ENCODE measurements at places on chromosomes 12 and 14.
A peak's percentile ranks its signal among the peaks of the same experiment; 100 is the strongest.

DNA sequence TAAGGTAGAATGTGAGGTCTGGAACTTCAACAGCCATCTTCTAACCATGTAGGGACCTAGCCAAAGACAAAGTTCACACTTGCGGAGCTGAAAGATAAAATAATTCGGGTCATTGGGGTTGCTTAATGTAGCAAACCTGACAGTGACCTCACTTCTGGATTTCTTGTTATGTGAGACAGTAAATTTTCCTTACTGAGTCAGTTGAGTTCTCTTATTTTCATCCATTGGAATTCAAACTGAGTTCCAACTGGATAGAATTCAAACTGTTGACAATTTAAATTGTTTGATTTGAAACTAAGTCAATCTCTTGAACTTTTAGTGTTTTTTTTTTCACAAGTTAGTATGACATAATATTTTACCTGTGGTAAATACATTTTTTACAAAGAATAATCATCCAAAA is 406.5 kb downstream of the ADAMTS20 start:
- DNase-seq: no peak

GRCh38 chr14:94671870-94672444 is 59.8 kb downstream of the SERPINA3 start:
- no peak for DNase-seq

GRCh38 chr12:91931111-91931510 is 214.5 kb downstream of the BTG1 start:
- no peak for DNase-seq

DNA sequence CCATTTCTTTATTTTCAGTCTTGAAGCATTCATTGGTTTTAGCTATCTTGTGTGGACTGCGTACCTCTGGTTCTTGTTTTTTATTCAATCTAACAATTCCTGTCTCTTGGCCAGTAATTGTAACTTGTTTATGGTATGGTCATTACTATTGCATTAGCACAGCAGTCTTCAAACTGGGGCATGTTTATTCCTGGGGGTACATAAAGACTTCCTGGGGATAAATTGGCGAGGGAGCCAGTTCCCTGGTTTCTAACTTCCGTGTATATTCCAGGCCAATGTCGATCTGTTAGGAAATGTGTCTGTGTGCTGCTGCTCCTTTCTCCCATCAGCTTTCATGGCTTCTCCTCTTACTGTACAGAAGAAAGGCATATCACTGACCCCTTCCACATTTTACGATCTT is 13.7 kb upstream of the EVL start:
- no peak for DNase-seq

DNA sequence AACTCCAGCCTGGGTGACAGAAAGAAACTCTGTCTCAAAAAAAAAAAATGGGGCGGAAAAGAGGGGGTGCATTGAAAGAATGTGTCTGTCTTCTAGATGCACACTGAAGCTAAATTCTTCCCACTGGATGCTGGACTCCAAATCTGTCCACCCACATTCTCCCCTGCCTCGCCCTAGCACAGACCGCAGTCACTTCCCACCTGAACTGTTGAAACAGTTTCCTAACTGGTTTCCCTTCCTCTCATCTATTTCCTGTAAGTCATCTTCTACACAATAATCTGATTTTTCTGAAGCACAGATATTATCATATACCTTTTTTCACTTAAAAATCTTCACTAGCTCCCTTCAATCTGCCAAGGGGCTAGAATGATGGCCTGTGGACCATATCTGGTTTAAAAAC is 1.5 kb upstream of the HCAR1 start:
- no peak for DNase-seq

- DNase-seq: no peak
These were observed 58.6 kb downstream of the ANKRD9 start for GRCh38 chr14:102451064-102451352.

- DNase-seq: no peak
These were observed 168.0 kb downstream of the EGLN3 start for GRCh38 chr14:33782923-33783322.

- no peak for DNase-seq
These were observed 26.5 kb upstream of the PLXNC1 start for GRCh38 chr12:94121886-94122285.

- DNase-seq: no peak
These were observed 292.4 kb upstream of the TBX3 start for GRCh38 chr12:114976372-114976771.

GRCh38 chr12:49109641-49110463 is 795 bp downstream of the LMBR1L start:
- DNase-seq: peak; percentile 29

- no peak for DNase-seq
These were observed 78.8 kb downstream of the C12orf75 start for GRCh38 chr12:105409279-105409678.

- no peak for DNase-seq
These were observed 4.7 kb upstream of the KANSL2 start for GRCh38 chr12:48686615-48687334.

DNA sequence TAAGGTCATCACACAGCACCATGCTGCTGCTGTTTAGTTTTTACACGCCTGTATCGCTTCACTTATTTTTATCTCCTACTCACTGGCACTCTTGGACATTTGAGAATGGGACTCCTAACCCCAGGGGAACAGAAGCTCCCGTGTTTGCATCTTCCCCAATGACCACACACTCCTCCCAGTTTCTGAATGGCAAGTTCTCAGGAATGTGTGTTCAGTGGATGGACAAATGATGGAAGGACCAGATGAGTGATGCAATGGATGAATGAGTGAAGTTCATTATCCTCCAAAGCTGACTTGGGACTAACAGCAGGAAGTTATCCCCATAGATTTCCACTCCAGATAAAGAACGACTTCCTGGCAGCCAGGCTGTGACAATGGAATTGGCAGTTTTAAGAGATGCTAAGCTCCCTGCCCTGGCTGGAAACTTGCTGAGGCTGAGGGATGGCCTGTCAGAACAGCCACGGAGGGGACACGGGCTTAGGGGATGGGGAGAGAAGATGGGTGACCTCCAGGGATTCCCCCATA is 231.5 kb downstream of the SLC15A4 start:
- DNase-seq: no peak

GRCh38 chr14:101155575-101155974 is 252.1 kb upstream of the RTL1 start:
- no peak for DNase-seq

DNA sequence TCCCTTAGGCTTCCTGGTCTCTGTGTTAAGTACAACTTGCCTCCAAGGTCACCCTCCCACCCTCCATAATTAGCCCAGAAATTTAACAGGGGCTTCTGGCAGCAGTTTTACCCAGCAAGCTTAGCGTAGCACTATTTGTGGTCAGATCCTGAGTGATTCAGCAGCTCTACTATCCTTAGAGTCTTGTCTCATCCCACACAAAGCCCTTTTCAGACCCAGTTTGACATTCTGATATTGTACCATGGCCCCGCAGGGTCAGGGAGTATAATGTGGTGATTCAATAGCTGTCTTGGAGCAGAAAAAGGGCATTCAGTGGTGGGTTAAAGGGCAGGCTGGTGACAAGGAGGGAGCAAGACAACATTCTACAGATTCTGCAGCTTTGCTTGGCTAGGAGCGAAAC is 153.8 kb upstream of the DDHD1 start:
- no peak for DNase-seq

DNA sequence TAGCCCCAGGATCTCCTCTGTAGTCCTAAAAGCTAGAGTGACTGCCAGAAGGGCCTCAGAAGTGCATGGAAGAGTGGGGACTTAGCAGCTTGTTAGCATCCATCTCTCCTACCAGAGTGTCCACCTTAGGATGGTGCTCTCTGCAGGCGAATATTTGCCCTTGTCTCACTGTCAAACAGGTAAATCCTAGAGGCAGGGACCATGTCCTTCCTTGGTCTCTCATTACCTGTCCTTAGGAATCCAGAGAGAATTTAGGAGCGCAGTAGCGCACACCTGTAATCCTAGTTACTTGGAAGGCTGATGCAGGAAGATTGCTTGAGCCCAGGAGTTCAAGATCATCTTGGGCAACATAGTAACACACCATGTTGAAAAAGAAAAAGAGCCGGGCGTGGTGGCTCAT is 21.4 kb downstream of the AGAP2 start:
- no peak for DNase-seq

- no peak for DNase-seq
These were observed 17.8 kb upstream of the CD9 start for GRCh38 chr12:6182279-6182898.

DNA sequence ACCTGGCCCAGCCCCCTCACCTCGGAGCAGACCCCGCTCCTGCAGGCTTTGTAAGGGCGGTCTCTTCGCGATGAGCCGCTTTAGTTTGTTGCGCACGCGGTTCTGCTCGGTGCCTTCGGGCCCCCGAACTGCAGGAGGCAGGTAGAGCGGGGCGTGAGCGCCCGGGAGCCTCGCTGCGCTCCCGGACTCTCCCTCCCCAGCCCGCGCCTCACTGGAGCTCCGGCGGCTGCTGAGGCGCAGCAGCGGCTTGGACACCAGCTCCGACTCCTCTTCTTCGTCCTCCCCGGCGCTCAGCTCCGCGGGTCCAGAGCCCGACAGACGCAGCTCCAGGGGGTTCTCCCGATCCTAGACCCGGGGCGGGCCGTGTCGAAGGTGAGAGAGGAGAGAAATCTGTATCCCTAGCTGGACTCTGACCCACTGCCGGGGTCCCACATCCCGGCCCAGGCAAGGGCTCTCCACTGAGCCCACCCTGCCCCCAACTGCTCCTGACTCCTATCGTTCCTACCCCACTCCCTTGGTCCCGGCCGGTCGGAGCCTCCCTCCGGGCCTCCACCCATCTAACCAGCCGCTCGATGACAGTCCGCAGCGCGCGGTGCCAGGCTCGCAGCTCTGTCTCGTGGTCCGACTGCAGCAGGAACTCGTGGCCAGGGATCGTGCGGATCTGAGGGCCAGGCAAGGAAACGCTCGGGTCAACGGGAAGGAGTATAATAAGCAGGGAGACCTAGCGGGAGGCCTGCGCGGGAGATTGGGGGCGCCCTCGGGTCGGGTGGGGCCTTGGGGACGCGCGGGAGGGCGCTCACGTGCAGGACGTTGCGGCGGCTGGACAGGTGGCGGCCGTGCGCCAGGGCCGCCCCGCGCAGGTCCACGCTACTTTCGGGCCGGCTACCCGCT is 4.2 kb downstream of the ARHGAP9 start:
- no peak for DNase-seq

DNA sequence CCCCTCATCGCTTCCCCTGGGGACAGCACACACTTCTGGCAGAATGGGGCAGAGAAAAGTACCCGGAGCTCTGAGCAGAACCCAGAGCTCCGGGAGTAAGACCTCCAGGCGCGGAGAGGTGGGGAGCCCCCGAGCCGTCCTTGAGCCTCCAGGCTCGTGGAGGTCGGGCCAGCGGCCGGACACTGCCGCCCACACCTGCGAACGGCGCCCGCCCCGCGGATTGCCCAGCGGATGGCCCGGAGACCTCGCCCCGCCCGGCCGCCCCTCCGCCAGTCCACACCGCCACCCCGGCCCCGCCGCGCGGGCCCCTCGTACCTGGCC is 344 bp downstream of the SPTLC2 start:
- DNase-seq: no peak

DNA sequence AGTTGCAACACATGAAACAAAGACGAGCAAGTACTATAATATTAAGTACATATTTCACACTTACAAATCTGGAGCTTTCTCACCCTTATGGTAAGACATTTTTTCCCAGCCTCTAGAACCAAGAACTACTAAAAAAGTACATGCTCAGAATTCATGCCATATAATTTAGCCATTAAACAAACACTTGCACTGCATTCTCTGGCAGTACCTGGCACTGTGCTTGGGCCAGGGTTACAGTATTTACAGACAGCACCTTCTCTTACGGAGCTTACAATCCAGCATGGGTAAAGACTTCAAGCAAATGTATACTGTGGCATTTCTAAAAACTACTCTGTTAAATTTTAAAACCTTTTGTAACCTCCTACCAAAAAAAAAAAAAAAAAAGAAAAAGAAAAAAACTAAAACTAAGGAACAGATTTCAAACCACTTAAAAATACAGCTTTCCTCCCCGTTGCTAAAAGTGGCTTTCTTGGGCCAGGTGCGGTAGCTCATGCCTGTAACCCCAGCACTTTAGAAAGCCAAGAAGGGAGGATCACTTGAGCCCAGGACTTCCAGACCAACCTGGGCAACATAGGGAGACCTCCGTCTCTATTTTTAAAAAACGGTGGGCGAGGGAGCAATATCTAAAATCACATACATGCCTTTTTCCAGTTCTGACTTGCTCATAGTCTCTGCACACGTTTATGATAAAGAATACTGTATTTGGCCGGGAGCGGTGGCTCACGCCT is 956 bp downstream of the GNPTAB start:
- DNase-seq: peak; percentile 41
